Left renal cortex interstitium (tissue), 4 donors: ENCODE measurements at places on chromosomes 5 and 9. TPM values are rescaled to one million over a fixed set of nuclear protein-coding genes. Genes with fewer than 3 reads are reported as not detected.

Gene CNTRL
- 28.2 TPM for polyA plus RNA-seq

Gene GPR150
- not detected for polyA plus RNA-seq

Gene LECT2
- 1.3 TPM for polyA plus RNA-seq

Gene BAG1
- polyA plus RNA-seq, result 76.8 TPM

Gene STKLD1
- polyA plus RNA-seq, result 3.1 TPM

Gene RANBP3L
- polyA plus RNA-seq, result 5.9 TPM

Gene ITGA2
- polyA plus RNA-seq, result 23.4 TPM

Gene C9
- 0.26 TPM for polyA plus RNA-seq

Gene CENPK
- 47.3 TPM for polyA plus RNA-seq

Gene OTULINL
- polyA plus RNA-seq, result 12.6 TPM

GRCh38 chr5:150619359-150620230, 20.9 kb upstream of the SYNPO start:
- no peak for DNase-seq

DNA sequence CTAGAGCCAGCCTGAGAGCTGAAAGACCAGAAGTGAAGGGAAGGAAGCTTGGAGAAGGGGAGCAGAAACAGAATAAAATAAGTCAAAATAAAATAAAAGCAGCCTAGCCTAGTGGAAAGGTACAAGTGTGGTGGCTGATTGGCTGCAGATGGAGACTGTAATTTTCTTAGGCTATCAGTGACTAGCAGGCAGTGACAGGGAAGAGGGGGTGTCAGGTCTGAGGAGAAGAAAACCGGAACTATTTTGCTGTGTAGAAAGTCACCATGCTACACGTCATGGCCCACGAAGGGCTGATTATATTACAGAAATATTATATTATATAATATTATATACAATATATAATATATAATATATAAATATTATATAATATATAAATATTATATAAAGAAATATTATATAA, 98.1 kb upstream of the TAF11L2 start:
- no peak for DNase-seq

DNA sequence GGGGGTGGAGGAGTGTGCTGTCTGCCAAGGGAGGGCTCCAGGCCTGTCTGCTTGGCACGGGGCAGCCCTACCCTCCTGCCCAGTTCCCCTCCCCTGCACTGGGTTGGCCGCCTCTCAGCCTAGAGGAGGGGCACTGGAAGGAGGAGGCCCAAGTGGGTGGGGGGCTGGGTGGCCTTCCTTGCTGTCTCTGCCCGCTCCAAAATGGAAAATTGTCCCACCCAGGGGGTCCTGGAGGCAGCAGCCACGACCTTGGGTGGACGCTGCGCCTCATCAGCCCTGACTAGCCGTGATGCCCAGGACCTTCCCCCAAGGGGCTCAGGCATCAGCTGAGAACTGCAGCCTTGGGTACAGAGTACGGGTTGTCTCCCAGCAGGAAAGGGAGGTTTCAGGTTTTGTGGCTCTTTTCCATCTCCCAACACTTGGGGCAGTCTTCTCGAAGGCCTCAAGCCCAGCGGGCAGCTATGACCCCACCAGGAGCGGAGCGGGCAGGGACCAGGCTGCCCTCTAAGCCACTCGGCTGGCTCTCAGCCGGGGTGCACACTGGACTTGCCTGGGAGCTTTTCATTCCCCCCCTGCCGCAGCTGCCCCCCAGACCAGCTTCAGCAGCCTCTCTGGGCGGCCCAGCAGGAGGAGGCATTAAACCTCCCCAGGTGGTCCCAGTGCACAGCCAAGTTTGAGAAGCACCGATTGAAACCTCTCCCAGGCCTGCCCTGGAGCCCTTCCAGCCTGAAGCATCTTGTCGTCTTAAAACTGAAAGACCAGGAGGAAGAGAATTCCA, 20.6 kb downstream of the NTNG2 start:
- DNase-seq, result no peak

GRCh38 chr5:61019642-61020041, 74.6 kb downstream of the NDUFAF2 start:
- no peak for DNase-seq

- no peak for DNase-seq
Observed at GRCh38 chr9:121610638-121610953, 40.8 kb upstream of the DAB2IP start.

GRCh38 chr9:107313555-107314096, 30.5 kb downstream of the RAD23B start:
- no peak for DNase-seq
